ENCODE measurements at places on chromosomes 2 and 18.

GRCh38 chr2:43132683-43133301 lies 93.6 kb downstream of the ZFP36L2 start:
- DNase-seq: no peak

- DNase-seq: no peak
These were observed 88.8 kb upstream of the TAF1B start for GRCh38 chr2:9754532-9754887.

DNA sequence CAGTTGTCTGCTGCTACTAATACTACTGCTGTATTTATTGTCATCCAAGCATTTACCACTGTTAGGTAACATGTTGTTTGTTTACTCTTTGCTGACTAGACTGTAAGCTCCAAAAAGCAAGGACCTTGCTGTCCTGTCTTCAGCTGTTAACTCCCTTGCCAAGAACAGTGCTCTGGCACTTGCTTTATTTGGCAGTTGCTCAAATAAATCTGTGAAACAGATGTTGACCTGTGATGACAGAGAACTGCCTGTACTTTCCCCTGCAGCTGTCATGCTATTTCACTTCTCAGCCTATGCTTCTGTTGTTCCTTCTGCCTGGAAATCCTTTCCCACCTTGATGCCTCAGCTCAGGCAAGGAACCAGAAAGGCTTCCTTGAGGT lies 181.2 kb downstream of the ATAD2B start:
- DNase-seq: no peak

DNA sequence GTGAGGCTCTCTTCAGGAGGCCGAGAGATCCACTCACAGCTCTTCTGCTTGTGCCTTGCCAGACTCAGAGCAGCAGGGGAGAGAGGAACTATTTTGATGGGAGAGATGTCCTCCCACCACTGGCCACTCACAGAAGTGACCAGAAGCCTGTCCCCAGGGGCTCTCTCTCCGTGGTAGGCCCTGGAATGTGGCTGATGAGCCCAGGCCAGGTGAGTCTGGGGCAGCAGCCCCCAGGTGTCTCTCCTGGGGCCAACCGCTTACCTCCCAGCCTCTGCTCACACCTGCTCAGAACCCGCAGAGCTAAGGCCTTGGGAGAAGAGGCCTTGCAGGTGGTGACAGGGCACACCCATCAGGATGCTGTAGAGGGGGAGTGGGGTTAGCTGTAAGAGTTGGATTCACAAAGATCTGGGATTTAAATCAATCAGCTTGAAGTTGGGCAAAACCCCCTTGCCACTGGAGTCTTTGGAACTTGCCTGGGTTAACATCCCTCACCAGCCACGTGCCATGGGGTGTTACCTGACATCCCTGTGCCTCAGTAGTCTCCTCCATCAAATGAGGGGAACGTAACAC lies 29.1 kb upstream of the ASB18 start:
- no peak for DNase-seq

DNA sequence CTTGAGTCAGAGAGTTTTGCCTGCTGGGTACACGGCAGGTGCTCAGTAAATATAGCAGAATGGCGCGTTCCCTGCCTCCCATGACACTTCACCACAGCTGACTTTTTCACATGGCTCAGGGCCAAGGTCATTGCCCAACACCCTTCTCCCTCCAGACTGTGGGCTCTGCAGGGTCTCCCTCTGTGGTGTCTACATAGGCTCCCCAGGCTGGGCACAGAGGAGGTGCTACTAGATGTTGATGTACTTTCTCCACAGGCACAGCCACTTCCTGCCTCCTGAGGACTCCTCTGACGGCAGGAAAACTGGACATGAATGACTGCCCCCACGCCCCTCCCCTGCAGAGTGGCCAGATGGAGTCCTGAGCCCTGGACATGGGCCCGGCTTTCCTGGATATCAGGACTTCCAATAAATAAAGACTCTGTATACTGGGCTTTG lies 4.2 kb downstream of the CHCHD5 start:
- DNase-seq: no peak

- no peak for DNase-seq
These were observed 72.6 kb upstream of the RAB6C start for GRCh38 chr2:129906861-129907235.

GRCh38 chr2:169963786-169964185 lies 136.5 kb downstream of the UBR3 start:
- no peak for DNase-seq

GRCh38 chr2:37839991-37840390 lies 85.1 kb upstream of the RMDN2 start:
- no peak for DNase-seq

DNA sequence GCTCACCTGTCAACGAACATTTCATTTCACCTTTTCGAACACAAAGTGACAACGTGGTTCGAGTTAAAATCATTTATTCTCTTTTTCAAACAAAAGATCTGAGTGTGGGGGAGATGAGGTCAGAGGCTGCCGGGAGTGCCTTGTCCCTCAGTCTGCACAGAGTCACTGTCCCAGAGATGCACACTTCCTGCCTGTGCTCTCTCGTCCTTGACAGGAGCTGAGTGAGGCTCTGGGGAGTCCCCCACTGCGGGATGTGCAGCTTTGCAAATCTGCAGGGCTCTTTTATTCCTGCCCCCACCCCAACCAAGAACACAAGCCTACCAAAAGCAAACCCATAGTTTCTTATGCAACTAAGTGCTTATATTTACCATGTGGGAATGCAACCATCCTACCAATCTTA lies 497.8 kb downstream of the EIPR1 start:
- no peak for DNase-seq

DNA sequence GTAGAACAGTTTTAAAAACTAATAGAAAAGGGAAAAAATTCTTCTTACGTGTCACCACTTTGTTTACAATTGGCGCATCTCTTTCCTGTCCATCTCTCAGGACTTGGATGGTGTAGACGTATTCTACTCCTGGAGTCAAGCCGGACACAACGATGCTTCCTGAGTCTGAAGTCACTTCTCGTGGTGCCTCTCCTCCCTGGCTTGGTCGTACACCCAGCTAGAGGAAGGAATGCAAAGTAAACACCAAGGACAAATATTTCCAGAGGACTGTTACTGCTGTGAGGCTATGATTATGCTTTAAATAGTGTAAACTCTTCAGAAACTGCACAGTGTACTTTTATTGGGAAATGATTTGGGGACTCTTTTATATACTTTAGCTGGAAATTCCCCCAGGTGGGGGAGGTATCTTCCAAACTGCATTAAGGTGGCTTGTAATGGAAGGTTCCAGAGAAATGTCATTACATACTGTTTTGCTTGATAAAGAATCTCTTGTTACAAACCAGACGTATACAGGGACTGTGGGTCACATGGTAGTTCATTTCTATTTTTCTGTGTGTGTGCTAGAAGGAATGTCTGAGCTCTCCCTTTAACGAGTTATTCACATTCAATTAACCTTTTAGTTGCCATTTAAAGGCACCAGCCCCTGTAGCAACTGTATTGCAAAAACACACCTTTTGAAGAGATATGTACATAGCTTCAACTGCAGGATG lies 38.1 kb downstream of the FN1 start:
- DNase-seq: no peak

DNA sequence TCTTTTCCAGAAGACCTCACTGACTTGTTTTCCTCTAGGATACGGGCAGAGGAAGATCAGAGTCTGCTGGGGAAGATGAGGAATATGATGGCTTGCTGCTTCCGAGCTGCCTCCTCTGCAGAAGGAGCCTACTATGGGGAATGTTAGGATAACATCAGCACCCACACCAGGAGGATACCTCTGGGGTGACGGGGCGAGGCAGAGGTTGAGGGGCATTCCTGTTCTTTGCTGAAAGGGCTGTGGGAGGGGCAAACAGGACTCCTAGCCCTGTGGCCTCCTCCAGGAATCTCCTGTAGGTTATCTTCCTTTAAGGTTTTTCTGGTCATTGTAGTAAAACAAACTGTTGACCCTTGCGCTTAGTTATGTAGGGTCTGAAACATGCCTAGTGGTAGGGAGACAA lies 102.5 kb downstream of the CRIM1 start:
- DNase-seq: no peak

DNA sequence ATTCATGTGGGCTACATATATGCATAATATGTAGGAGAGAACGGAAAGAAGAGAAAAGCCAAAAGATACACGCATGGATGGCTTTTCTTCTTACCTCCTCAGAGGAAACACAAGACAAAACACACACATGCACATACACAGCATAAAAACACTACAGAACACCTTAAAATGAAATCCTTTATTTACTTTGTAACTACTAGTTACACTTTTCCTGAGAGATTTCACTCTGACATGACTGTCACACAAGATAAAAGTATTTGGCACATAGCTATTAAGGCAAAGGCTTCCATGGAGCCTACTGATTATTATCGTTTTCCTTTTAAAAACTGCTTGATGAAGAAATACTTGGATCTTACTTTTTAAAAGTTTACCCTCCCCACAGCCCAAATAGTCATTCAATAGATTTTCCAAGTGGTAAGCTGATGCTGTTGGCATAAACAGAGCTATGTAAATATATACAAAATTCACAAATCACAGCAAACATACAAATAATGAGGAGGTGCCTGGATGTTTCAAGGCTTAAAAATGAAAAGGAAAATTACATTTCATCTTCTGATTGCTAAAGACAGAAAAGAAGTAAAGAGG lies 8.6 kb downstream of the ZEB2 start:
- no peak for DNase-seq

GRCh38 chr2:190635781-190636180 lies 13.1 kb upstream of the NAB1 start:
- no peak for DNase-seq

GRCh38 chr2:36464006-36464721 lies 108.6 kb downstream of the CRIM1 start:
- DNase-seq: no peak

DNA sequence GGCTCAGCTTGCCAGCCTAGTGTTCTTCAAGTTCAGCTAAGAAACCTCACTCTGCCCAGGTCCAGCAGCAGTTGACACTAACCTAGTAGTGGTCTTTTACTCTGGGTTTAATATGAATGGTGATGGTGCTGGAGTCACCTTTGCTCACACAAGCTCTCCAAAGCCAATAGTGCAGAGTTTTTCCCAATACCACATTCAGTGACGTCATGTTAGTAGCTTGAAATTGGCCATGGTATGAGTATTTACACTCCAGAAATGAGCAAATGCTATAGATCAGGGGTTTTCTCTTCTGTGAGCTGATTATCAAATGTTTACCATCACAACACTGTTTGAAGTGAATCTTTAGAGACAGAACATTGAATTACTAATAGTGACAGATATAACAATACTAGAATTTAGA lies 209.1 kb downstream of the KCNH7 start:
- DNase-seq: no peak

- DNase-seq: no peak
These were observed 3.5 kb upstream of the ERICH2 start for GRCh38 chr2:170766693-170767092.

DNA sequence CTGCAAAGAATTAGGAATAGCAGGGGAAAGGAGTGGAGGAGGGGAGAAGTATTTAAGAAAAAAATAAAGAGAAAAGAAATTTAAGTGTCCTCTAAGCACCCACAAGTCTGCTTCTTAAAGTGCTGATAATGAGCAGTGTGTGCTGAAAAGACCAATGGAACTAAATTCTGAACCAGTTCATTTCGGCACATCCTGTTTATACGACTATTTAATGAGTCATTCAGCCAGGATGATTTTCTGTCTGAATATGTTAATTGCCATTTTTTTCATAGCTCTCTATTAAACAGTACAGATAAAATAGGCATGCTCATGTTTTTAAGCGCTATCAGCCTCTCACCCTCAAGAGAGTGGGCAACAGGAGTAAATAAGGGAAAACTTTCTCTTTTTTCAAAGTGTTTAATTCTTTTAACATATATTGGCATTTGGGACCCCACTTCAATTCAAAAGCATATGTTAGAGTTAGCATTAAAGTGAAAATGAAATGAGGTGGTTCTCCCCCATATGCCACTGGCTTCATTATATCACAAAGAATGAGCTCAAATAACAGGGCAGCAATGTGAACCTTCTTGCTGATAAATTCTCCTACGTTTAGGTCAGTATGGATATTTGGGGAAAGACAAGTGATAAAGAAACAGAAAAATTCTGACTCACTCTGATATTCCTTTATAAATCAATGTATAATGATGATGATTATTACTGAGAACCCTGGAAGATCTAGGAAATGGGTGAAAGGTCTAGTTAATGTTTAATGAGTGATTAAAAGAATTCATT lies 87.5 kb downstream of the TCF4 start:
- no peak for DNase-seq

DNA sequence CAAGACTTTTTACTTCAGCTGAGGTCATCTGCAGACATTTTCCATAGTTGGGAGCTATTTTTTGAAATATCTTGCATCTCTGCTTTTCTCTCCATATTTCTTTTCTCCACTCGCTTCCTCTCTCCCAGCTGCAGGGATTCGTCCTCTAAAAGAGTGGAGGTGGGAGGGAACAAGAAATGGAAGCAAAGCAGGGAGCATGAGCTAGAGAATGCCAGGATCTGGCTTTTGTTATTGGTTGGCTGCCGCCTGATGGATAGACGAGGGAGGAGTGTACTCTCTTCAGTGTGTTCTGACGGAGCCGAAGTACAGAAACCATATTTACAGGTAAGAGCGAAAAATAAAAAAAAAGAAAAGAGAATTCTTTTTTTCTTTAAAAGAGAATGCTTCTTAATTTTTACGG lies at the start of gene CSRNP3:
CSRNP3 (plus strand) TSS at position 282 of the 400 bp plus-strand sequence. CDS start 125,368 bp downstream, outside the sequence.
- DNase-seq: no peak

Data from esophagus squamous epithelium (tissue), 5 donors.